ENCODE measurements at places on chromosomes 12 and 14. TPM values are rescaled to one million over a fixed set of nuclear protein-coding genes. Genes with fewer than 3 reads are reported as not detected.

Gene JPH4
- not detected for total RNA-seq

Gene IL31
- total RNA-seq: not detected

Gene TAS2R8
- total RNA-seq: not detected

Gene SETD1B
- 7.0 TPM for total RNA-seq

Gene PARPBP
- 5.0 TPM for total RNA-seq

Gene MAP1LC3B2
- 0.36 TPM for total RNA-seq

Gene MYF5
- total RNA-seq: not detected

Gene PARP2
- total RNA-seq: 4.6 TPM

Gene BICDL1
- not detected for total RNA-seq

Gene SIRT4
- total RNA-seq: 0.65 TPM

Gene ATL1
- total RNA-seq: 15.1 TPM

Gene SERPINA1
- total RNA-seq: not detected

Gene GNPNAT1
- total RNA-seq: 23.6 TPM

Gene PPP4R3A
- 49.8 TPM for total RNA-seq

Gene WDR89
- total RNA-seq: 8.0 TPM

Gene FOXG1
- total RNA-seq: not detected

Gene ZC2HC1C
- 0.85 TPM for total RNA-seq

Gene GPR65
- 1.5 TPM for total RNA-seq

Gene PAPLN
- total RNA-seq: 6.8 TPM

Gene CCND2
- total RNA-seq: 2.7 TPM

Gene CIDEB
- 3.2 TPM for total RNA-seq

Gene PLA2G1B
- not detected for total RNA-seq

Gene SMCO2
- not detected for total RNA-seq

Gene HEATR5A
- total RNA-seq: 48.7 TPM

Gene LALBA
- not detected for total RNA-seq

Gene VRTN
- not detected for total RNA-seq

Gene GRIP1
- 0.81 TPM for total RNA-seq

Gene MGST1
- total RNA-seq: 58.5 TPM

Gene DIO2
- 5.8 TPM for total RNA-seq

Gene KRT3
- not detected for total RNA-seq

Gene APOF
- not detected for total RNA-seq

Gene MUCL1
- not detected for total RNA-seq

Gene MYRFL
- not detected for total RNA-seq

Gene CLEC2A
- not detected for total RNA-seq

Gene SENP1
- total RNA-seq: 28.1 TPM

Gene ACSS3
- 16.3 TPM for total RNA-seq

Gene HHIPL1
- 17.9 TPM for total RNA-seq

Gene TESPA1
- total RNA-seq: not detected

Gene DLGAP5
- total RNA-seq: 3.1 TPM
